ENCODE measurements at places on chromosomes 7 and 10.

- DNase-seq, result peak; percentile 53
Observed at GRCh38 chr7:106167439-106168136, 55.5 kb upstream of the SYPL1 start.

DNA sequence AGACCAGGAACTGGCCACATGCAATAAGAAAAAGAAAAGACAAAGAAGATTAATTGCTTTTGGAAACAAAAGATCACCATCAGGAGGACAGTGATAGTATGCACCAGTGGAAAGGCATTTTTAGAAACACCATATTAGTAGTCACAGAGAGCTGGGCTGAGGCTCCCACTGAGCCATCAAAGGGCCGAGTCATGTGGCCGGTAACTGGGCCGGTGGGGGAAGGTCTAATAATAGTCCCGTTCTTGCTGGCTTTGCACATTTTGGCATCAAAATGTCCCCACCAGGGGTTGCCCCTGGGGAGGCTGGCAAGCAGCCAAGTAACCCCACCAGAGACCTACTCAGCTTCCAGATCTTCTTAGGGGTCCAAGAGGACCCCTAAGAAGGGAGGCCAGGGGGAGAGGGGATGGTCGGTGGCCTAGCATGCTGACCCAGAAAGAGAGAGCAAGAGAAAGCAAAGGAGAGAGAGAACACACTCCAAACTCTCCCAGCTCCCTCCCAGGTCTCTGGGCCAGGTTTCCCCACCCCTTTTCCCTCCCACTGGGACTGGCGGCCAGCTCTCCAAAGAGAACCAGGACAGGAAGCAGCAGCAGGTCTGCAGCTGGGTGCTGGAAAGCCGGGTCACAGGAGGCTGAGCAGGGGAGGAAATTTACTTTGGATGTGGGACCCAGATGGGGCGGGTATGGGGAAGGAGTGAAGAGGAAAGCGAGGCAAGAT is 70.2 kb upstream of the FGFR2 start:
- DNase-seq, result no peak

DNA sequence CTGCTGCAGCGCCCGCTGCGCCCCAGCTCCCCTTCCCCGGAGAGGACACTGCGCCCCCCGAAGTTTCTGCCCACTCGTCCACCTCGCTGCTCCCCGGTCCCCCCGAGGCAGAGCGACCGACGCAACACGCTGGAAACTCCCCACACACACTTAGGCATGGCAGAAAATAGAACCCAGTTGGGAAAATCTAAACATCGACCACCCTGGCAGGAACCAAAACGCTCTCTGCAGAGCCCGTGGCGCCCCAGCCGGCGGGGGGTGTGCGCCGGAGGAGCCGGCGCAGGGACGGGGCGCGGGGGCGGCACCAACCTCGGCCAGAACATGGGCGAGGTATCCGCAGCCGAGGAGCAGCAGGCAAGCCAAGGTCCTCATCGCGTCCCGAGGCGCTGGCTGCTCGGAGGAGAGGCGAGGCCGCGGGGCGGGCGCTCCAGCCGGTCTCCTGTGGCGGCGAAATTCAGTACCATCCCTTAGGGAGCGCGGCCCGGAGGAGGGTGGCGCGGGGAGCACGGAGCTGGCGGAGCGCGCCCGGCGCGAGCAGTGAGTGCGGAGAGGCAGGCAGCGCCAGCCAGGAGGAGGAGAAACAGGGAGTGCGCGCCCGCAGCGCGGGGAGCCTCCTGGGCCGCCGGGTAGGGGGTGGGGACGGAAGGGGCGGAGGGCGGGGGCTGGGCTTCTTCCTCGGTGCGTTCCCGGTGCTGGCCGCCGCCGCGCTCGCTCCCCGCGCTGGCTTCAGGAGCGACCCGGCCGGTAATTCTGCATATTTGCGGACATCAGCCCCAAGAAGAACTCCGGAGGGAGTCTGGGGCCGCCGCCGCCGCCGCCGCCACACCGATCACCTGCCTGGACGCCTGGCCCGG is 789 bp downstream of the PDGFA start:
- DNase-seq, result peak; percentile 87

GRCh38 chr7:112410092-112410491 is 40.2 kb upstream of the IFRD1 start:
- no peak for DNase-seq

DNA sequence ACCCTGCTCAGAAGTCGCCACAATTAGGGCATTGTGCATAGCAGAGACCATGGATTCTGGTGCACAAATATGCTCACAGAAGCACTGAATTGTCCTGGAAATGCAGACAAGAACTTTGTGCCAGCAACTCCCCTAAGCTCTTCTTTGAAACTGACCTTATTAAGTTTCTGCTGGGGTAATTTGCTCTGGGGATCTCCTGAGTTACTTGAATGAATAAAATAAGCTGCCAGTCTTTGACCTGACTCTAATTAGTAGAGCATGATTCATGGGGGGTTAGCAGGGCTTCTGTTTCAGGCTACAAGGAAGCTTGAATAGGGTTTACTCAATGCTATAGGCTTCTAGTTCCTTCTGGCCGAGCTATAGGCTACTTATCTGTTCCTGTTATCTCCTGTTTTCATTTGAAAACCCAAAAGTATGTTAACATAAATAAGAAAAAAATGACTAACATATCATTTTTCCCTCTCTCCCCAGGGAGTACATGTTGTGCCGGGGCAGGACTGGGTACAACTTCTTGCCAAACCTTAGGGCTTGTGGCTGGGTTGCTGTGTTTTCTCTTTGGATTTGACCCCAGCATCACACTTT is 169.0 kb upstream of the TMEM229A start:
- DNase-seq, result no peak

DNA sequence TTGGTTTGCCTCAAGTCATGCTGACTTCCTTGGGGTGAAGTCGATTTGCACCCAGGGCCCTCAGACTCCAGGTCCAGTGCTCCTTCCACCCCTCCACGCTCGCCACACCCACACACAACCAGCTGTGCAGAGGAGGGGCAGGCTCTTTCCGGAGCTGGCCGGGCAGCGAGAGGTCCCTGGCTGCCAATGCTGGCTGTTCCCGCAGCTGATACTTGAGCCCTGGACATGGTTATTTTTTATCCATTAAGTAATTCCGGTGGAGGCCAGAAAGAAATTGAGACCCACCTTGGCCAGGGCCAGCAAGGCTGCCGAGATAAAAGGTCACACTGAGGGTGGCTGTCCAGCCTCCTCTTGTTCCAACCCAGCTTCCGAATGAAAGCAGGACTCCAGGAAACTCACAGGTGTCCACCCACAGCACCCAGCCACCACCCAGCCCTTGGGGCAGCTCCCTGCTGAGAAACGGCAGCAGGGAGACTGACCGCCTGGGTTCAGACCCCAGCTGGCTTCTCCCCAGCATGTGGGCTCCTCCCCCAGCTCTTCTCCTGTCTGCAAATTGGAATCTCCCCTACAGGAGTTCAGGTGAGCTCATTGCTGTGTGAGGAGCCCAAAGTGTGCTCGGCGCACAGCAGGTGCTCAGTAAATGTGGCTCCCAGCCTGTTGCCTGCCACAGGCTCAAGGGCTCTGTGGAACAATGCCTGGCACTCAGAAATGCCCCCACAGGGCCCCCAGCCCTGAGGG is 77.8 kb downstream of the PDGFA start:
- DNase-seq, result no peak

DNA sequence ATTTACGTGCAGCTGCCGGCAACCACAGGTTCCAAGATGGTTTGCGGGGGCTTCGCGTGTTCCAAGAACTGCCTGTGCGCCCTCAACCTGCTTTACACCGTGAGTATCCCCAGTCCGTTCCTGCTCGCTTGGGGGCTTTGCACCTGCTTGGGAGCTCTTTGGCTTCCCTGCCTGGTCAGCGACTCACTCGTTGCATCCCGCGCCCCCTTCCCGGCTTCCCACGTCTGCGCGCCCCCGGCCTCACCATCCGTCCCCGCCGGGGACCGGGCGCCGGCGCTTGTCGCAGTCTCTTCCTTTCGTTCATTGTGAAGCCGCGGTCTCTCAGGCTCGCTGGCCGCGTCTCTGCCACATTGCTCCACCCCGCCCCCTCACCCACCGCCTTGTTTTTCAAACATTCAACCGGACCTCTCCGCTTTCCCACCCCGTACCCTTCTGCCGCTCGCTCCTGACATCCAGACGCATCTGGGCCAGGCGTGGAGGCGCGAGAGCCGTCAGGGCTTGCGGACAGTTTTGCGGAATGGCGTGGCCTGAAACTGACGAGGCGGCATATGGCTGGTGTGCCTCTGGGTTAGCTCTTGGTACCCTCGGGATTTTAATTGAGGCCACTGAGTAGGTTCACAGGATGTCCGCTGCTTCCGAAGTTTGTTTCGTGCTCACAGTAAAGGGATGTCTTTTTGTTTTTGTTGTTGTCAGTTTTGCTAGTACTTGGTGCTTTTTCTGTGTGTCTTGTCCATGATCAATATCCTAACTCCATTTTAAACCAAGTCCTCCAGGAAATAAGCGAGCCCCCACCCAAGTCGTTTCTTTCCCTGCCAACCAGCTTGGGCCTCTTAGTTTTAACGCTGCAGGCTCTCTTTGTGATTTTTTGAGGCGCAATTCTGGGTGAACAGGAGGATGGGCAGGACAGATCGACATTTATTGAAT is 639 bp downstream of the TSPAN13 start:
- peak; percentile 56 for DNase-seq

DNA sequence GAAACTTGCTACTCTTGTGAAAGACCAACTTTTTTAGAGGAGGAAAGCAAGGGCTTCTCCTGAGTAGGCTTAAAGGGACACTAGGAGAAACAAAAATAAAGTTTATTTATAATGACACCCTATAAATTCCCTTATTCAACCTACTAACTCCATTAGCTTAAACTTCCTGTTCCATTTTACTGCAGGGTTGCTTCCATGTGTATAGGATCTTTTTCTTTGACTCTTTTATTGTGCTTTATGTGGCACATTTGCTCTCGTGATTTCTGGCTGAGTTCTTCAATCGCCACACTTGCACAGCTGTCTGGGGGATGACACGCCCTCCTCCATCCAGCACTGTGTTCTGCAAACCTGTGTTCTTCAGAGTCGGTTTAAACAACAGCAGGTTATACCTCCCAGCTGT is 225.7 kb upstream of the NPVF start:
- DNase-seq, result no peak

GRCh38 chr7:110534241-110534931 is 556.5 kb upstream of the LRRN3 start:
- peak; percentile 13 for DNase-seq

GRCh38 chr10:100986952-100987684 is at the start of the genes MRPL43 and TWNK:
TSS of gene MRPL43 (minus strand) at chr10:100987497. CDS start at chr10:100987443, 54 bp downstream.
TSS of gene TWNK (plus strand) at chr10:100987543. CDS start at chr10:100988211, 668 bp downstream.
- peak; percentile 93 for DNase-seq

DNA sequence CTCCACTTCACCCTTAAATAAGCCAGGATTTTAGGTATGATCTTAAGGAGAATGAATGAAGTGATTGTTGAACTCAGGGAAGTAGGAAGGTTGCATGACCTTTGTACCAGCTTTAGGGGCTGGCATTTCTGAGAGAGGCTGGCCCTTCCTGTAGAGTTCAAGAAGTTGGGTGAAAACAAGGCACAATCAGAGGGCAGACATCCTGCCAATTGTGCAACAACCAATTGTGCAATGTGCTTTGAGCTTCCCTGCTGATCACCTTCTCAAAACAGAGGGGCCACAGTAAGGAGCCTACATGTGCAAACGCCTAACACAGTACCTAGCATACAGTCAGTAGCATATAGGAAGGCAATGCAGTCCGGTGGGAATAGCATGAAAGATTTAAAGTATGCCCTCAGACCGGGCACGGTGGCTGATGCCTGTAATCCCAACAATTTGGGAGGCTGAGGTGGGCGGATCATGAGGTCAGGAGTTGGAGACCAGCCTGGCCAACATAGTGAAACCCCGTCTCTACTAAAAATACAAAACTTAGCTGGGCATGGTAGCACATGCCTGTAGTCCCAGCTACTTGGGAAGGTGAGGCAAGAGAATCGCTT is 5.4 kb downstream of the CPVL start:
- no peak for DNase-seq

DNA sequence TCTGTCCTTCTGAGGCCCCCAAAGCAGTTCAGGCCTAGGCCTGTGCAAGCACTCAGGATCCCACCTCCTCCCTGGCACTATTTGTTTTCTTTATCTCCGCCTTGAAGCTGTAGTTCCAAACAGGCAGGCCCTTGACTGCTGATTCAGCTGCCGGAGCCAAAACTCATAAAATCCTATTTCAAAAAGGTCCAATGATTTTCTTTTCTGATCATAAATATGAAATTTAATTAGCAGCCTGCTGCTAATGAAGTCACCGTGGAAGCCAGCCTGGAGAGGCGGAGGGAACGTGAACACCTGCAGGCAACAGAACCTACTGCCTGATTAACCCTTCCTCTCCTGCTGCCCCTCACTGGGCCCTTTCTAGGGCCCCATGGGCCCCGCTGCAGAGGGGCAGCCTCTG is 60.1 kb downstream of the CARD11 start:
- DNase-seq, result no peak

- no peak for DNase-seq
Observed at GRCh38 chr10:72885953-72886352, 7.6 kb upstream of the OIT3 start.

DNA sequence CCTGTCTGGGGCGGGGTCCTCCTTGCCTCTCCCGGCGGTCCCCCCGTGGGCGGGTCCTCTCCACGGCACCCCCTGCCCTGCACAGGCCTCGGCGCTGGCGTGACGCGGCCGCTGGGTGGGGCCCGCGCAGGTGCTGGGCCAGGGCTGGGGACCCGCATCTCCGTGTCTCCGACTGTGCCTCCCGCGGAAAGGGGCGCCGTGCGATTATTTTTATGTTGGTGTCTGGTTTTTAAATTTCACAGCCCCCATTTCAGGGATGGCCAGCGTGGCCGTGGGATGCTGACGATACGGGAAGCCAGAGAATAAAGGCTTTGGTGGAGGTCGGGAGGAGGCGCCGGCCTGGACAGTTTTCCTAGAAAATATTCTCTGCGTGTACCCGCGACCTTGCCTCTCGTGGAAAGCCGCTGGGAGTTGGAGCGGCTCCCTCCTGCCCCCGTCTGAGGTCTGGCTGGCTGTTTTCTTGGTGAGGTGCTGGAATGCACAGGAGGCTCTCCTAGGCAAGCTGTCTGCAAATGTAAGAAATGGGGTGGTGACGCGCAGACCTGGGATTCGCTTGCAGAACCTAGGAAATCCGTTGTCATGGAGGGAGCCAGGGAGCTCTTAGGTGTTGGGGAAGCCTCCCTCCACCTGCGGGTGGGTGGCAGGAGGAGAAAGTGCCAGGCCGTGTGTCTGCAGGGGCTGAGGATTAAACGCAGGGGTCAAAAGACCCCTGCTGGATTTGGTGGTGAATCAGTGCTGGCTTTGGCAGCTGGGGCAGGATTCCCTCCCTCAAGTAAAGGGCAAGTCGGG is 28.7 kb upstream of the JAKMIP3 start:
- no peak for DNase-seq

DNA sequence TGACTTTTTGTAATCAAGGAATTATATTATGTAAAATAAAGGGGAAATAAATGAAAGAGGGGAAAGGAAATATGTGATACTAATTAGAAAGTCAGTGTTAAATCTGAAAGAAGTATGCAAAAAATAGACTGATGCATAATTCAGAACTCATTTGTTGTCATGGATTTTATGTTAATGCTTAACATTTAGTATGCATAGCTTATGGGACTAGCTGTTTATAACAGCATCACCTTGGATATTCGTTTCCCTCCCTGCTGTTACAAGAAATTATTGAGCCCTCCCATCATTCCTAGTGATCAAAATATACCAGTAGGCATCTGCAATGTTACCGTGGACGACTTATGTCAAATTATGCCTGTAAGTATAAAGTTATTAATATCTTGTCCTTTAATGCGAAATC is 85.9 kb downstream of the HECTD2 start:
- no peak for DNase-seq

Data from GM03348 (cell line).